CD4-positive, alpha-beta T cell treated with Interleukin-17A for 1 hour (primary cell): ENCODE measurements at places on chromosomes 5 and 9.

DNA sequence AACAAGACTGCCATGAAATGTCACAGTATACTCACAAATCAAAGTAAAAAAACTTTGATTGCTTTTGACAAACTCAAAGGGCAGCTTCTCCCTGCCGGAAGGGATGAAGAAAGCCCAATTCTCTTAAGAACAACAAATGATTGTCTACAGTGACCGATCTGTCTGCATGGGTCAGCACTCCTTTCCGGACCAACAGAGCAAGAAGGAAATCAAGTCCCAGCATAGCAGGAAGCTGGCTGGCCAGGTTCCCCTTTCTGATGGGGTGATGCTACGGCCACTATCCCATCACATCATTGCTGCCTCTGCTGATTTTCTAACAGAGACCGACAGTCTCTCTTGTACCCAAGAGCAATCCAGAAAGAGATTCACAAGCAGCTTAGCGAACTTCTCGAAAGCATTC is 692 bp downstream of the C1QTNF3 start:
- DNase-seq = no peak

GRCh38 chr5:1727571-1727970 is 72.1 kb downstream of the MRPL36 start:
- DNase-seq = no peak

DNA sequence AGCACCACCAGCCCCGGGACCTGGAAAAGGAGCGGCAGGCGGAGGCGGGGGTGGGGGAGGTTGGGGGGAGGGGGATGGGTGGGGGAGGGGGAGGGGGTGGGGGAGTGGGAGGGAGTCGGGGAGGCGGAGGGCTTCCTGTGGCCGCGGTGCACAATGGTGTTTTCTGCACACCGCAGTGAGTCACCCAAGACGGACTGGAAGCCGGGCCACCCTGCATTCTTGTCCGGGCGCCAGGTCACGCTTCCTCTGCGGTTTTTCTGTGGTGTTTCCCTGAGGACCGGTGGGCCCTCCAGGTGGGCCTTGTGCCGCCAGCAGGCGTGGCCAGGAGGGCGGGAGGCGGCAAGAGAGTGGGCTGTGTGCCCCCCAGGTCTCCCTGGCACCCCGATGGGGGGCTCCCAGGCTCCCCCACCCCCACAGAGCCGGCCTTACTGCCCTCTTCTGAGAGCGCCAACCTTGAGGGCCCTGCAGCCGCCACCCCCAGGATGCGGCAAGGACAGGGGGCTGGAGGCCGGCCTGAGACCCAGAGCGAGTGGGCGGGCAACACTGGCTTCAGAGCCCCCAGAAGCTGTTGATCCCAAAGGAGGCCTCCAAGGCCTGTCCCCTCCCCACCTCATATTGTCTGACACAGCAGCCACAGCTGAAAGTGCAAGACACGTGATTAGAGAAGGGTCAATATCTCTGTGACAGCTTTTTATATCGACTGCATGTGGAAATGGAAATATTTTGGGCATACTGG is 11.1 kb downstream of the EXD3 start:
- DNase-seq = peak; percentile 48

- DNase-seq = no peak
Measured at GRCh38 chr5:6497262-6497661, 48.6 kb downstream of the UBE2QL1 start.

GRCh38 chr9:134627417-134628353 is 13.9 kb upstream of the COL5A1 start:
- no peak for DNase-seq

GRCh38 chr9:120659209-120659608 is 55.1 kb downstream of the MEGF9 start:
- DNase-seq = no peak

DNA sequence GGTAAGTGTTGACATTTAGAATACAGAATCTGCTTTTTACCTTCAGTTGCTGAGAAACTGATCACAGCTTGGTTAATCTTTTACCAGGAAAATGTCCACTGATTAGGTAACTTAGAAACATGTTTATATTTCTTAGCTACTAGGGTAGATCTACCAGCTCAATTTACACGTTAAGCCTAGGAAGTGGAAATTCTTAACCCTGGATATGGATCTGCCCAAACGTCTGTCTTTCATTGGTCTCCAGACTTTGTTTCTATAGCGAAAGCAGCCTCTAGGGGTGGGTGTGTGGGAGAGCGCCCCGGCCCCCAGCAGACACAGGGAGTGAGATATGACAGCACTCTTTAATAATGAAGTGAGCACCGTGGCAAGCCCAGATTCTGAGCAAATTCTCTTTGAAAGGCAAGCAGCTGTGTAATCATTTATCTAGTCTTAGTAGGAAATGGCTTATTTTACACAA is 141.6 kb upstream of the ZNF608 start:
- DNase-seq = no peak

- no peak for DNase-seq
Measured at GRCh38 chr5:133624316-133624715, 12.0 kb upstream of the FSTL4 start.

- no peak for DNase-seq
Measured at GRCh38 chr5:14440582-14441431, 140.8 kb upstream of the OTULINL start.

GRCh38 chr9:127942216-127943010 is 4.8 kb upstream of the DPM2 start:
- DNase-seq = peak; percentile 61

DNA sequence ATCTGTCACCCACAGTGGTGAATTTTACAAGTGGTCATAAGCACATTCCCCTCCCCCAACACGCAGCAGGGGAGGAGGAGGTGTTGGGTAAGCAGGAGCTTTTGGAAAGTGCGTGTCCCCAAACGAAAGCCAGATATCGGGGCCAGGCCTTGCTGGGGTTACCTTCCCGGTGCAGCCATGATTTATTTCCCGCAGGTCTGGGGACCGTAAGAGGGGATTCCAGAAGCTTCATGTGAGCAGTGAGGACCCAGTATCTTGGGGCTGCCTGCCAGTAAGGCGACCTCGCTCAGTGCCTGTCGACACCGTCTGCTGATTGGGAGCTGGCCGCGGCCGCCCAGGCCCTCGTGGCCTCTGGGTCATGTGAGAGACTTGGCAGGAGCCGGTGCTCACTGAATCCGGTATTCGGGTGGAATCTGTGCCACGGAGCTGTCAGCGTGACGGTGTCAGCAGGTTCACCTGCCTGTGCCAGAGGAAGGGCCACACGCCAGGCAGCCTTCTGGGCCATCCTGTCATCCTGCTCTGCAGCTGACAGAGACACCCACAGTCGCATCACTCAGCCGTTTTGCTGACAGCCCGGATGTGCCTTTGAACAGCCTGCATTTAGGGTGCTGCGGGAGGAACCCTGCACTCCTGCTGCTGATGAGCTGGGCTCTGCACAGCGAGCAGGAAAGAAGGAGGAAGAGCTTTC is 37.3 kb downstream of the SEC61B start:
- peak; percentile 46 for DNase-seq

GRCh38 chr5:142794537-142794936 is 24.4 kb downstream of the ARHGAP26 start:
- no peak for DNase-seq

GRCh38 chr5:125579182-125579581 is 832.7 kb upstream of the ZNF608 start:
- DNase-seq = no peak

GRCh38 chr5:126384985-126385384 is 38.2 kb upstream of the GRAMD2B start:
- DNase-seq = no peak

DNA sequence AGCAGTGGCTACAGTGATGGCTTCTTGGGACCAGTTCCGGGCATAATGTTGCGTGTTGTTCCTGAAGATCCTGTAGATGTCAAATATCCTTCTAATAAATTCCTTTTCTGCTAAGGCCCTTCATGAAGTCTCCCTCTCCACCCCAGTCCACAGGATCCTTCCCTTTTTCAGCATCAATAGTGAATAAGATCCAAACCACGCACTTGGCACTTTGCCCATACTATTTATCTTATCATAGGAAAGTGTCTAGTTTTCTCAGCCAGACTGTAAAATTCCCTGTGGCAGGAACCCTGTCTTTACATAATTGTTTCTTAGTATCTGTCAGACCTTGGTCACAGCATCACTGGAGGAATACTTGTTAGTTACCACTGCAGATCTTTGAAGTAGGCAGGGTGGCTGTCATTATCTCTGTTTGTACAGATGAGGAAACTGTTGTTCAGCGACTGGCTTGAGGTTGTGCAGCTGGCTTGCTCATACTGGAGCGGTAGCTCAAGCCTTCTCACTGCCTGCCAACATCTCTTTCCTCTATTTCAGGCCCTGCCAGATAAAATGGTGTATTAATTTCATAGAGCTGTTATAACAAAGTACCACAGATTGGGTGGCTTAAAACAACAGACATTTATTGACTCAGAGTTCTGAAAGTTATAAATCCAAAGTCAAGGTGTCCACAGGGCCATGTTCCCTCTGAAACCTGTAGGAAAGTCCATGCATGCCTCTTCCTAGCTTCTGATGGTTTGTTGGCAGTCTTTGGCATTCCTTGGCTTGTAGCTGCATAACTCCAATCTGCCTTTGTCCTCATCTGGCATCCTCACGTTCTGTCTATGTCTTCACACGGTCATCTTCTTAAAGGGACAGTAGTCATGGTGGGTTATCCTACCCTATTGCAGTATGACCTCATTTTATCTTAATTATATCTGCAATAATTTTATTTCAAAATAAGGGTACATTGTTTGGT is 33.5 kb upstream of the APC start:
- no peak for DNase-seq

DNA sequence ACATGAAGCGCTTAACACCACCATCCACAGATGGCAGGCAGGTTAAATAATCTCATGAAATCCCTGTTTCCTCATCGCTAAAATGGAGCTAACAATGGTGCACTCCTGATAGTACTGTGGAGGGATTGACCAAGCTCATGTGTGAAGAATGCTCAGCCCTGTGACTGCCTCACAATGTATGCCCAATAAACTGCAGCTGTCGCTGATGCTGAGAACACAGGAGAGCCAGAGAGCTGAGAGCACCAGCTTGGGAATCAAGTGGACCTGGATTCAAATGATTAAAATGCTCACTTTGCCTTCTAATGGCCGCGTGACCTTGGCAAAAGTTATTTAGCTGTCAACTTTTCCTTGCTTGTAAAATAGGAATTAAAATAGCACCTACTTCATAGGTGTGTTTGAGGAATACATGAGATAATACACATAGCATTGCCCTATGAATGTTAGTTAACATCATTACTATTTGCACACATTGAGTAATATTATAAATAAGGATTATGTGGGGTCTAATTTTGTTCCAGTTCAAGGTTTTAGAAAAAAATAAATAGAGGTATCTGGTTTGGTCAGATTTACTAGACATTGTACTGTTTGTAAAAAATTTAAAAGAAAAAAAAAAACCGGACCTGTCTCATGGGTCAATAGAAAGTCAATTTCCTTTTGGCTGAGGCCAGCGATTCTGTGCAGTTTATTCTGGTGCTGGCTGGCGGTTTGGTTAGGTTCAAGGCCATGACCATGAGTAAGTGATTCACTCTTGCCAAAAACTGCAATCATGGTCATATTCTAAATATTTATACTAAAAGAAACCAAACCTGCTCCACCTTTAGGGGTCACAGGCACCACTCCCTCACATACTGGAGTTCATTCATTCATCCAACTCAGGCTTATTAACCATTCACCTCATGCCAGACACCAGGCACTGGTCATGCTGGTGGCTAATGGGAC is 101.3 kb downstream of the SH3TC2 start:
- no peak for DNase-seq

GRCh38 chr5:87582149-87582548 is 169.4 kb upstream of the CCNH start:
- DNase-seq = no peak

- DNase-seq = no peak
Measured at GRCh38 chr9:128887914-128888350, 6.0 kb downstream of the LRRC8A start.

GRCh38 chr5:113678202-113678601 is 164.7 kb downstream of the YTHDC2 start:
- DNase-seq = no peak

DNA sequence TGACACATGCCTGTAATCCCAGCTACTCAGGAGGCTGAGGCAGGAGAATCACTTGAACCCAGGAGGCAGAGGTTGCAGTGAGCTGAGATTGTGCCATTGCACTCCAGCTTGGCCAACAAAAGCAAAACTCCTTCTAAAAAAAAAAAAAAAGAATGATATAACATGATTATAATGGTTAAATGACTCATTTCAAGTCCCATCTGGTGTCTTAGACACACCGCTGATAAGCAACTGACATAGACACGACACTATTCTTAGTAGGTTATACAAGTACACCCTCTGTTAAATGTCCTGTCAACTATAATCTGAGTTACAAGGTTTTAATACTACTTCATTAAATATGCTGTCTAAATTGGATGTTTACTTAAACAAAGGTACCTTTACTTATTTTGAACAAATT is 405.3 kb upstream of the CLINT1 start:
- DNase-seq = no peak

DNA sequence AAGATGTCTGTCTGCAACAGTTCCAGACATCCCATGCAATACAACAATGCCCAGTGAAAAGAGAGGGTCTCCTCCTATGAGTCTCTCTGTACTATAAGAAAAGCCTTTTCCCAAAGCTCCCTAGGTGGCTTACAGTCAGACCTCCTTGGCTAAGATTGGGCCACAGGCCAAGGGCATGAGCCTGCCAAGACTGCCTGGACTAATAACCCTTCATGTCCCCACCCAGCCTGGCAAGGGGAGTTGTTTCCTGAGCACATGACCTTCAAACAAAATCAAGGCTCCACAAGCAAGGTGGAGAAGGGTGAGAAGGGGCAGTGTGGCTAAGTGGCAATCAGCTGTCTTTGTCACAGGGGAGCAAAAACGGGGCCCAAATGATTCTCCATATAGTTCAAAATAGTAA is 75.6 kb upstream of the ZSWIM6 start:
- no peak for DNase-seq

GRCh38 chr9:96460470-96460869 is 10.5 kb downstream of the HABP4 start:
- no peak for DNase-seq

DNA sequence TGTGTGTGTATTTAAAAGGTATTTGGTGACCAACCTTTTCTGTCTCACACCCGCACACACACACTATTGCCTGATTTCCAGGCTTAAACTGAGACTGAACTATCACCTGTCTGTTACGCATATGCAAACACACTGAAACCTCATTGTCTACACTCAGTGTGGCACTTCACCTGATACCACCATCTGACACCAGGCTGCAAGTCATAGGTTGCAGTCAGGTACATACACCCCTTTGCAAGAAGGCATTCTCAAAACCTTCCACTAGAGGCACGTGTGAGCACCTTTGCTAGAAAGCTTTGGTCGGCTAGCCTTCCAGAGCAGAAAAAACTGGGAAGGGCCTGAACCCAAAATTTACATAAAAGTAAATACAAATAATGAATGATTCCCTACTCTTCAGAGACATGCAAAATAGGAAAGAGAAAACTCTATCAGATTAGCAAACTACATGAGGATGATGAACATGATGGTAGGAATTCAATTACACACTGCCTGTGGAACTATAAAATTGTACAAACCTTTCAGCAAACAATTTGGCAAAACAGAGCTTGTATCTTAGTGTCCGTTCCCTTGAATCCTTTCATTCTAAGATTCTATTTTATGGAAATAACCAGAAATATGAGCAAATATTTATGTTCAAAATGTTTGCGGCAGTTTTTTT is 5.9 kb upstream of the FOXD1 start:
- DNase-seq = peak; percentile 61
